ENCODE measurements at places on chromosomes 12 and 14.

DNA sequence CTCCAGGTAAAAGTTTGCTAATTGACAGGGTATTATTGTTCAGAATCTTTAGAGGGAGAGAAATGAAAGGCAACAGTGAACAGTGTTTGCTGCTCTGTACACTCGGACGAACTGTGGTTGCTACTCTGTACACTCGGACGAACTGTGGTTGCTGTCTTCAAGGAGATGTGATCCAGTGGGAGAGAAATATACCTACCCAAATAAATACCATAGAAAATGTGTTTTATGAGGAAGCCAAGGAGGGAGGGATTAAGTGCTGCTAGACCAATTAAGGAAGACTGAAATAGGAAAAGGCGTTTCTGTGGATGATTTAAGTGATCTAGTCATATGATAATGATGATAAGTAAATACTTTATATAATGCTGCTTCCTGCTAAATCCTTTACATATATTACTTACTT, 2.7 kb downstream of the STK38L start:
- DNase-seq: no peak

DNA sequence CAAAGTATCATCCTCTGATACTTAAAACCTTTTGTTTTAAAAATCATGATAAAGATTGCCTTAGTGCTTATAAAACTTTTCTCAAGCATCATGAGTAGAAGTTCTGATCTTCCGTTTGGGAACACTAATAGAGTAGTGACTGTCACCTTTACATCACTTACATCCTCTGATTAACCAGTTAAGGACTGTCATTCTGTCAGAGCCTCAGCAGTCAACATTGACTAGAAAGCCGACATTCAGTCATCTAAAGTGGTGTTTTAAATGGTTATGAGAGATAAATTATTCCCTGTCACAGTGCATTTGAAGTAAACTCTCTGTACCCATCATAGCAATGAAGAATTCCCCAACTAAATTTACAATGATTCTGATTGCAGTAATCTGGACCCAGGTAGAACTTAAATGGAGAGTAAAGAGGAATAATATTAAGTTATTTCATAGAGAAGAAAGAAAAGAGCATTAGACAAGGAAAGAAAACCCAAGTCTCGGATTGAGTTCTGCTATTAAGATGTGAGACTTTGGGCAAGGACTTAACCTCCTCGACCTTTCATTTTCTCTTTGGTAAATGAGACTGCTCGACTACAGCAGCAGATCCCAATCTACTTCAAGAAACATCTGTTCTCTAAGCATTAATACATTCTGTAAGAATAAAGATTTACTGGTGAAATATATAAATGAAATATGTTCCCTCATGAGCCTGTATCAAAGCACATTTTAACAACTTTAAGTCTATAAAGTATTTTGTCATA, 563.9 kb upstream of the LMO3 start:
- DNase-seq: no peak

DNA sequence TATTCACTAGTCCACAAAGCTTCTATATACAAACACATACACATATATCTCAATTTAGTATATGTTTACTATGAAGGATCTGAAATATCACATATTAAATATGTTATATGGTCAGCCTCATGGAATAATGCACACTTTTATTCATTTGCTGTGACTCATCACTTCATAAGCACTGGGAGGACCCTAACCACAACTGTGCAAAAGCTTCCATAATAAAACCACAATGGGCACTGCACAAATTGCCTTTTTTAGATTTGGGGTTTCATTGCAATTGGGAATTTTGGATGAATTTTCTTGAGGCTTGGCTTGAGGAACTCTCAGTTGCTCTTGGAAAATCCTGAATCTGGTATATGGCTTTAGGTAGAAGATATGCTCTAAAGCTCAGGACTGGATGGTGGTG, 399.4 kb downstream of the C12orf75 start:
- DNase-seq: no peak

DNA sequence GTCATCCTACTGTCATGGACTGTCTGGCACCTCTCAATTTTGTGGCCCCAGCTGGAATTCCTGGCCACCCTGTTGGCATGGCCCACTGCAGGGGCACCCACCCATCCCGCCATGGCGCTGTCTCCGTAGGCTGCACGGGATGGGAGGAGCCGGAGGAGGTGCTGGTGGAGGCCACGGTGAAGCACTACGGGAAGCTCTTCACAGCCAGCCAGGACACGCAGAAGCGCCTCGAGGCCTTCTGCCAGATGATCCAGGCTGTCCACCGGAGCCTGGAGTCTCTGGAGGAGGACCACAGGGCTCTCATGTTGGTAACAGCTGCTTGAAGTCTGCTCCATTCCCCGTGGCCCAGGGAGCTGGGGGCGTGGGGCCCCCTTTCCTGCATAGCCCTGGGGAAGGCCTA, 3.9 kb downstream of the CCDC197 start:
- DNase-seq: no peak

GRCh38 chr14:54579621-54580020, 12.7 kb downstream of the SAMD4A start:
- no peak for DNase-seq

DNA sequence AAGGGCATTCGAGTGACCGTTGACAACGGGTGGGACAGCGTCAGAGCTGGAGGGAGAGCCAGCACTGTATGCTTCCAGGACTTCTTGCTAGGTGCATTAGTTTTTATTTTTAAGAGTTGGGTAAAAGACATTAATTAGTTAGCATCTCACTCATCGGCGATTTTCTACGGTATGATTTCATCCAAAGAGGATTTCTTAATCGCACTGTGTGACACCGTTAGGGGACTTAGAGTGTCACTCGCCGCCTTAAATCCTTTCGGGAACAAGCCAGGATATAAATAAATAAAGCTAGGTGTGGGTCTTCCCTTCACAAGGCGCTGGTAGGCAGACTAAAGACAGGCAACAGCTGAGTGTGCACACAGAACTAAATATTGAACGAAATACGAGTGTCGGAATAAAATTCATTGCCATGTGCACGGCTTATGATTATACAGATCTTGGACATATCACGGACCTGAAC, 869 bp upstream of the NOVA1 start:
- DNase-seq: no peak

GRCh38 chr12:7108796-7109571, at the start of gene C1RL:
Gene C1RL (minus strand): TSS chr12:7109214. CDS start chr12:7109180, 34 bp downstream.
- DNase-seq: peak; percentile 96

DNA sequence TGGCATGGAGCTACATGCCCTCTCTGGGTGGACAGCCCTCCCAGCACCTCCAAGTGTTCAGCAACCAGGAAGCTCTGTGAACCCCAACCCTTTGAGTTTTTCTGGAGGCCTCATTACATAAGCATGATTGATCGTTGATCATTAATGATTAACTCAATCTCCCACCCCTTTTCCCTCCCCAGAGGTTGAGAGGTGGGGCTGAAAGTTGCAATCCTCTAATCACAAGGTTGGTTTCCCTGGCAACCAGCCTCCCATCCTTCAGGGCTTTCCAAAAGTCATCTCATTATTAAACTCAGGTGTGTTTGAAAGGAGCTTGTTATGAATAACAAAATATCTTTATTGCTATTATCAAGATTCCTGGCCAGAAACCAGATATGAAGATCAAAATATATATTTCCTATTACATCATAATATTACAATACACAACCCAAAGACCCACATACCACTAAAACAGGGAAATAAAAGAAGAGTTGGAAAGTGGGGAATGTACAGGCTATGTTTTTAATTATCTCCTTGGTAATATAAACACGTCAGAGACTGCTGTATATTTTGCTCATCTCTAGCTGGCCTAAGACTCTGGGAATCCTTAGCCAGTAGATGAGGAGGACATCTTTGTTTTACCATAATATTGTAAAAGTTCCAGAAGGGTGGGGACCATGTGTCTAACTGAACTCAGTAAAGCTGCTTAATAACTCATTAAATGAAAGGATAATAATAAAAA, 73.6 kb downstream of the SSPN start:
- no peak for DNase-seq

GRCh38 chr12:104957719-104958000, 430 bp downstream of the SLC41A2 start:
- DNase-seq: no peak

GRCh38 chr12:110193196-110193595, 69.0 kb downstream of the IFT81 start:
- no peak for DNase-seq

GRCh38 chr12:85606455-85606854, 229.8 kb downstream of the RASSF9 start:
- DNase-seq: no peak

GRCh38 chr14:56579345-56580220, at the start of gene TMEM260:
Gene TMEM260 (plus strand): TSS chr14:56579798. CDS start chr14:56579915, 117 bp downstream.
- peak; percentile 96 for DNase-seq

DNA sequence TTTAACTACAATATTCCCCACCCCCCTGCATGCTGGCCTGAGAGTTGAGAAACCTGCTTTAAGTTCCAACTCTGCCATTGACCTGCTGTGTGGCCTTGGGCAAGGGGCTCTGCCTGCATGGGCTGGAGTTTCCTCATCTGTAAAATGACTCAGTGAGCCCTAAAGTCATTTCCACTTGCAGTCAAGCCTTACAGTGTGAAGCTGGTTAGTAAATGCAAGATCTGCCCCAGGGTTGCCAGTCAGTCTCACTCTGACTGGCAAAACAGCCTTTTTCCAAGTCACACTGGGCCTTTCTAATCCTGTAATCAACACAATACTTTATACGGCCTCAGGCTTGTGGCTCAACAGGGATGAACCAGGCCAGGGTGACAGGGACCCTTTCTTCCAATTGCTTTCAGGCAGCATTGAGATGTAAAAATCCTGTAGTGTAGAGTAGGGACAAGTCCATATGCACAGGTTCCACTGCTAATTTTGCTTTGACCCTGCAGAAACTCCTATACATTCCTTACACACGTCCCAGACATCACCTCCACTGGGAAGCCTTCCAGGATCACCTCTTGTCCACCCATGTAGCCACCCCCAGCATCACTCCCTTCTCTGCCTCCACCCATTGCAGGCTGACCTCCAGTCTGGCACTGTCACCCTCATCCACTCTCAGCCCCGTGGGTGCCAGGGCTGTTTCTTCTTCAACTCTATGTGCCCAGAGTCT, 42.6 kb upstream of the PRIMA1 start:
- no peak for DNase-seq

DNA sequence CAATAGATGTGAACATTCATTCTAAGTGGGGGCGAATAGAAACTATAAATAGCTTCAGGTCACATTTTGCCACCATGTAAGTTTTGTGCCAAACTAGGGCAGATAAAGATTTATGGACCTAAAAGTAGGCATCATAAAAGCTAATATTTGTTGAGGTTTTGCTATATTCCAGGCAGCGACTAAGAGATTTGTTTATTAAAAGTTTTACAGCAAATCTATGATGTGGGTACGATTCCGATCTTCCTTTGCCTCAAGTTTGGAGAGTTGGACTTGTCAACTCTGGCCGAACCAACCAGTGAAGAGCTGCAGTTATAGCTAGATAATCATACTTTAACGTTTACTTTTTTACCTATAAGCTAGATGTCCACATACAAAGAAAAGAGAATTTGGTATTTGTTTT, 1.6 kb downstream of the MAPK1IP1L start:
- no peak for DNase-seq

DNA sequence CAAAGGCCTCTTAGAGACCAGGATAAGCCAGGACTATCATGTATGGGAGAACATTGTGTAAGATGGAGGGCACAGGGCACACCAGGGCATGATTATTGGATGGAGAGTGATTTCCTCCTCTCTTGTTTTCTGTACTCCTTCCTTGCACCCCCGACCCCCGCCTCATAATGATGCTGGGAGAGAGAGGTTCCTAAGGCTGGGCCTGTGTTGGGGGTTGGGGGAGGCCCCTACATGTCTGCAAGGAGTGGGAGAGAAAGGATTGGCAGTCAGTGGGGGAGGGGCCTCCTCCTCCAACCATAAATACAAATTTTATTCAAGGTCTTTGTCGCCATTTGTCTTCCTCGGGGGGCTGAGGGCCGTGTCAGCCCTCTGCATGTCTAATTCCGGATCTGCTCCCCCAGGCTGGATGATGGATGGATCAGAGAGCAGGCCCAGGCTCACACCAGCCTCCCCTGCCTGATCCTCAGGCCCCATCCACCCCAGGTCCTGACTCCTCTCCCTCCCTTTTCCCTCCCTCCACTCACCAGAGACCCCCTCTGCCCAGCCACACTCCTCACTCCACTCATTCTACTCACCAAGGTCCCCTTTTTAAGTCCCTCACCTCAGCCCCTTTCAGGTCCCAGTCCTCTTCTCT, 2.0 kb upstream of the C1QL4 start:
- no peak for DNase-seq

GRCh38 chr12:19082365-19082911, 47.1 kb upstream of the PLEKHA5 start:
- DNase-seq: no peak

- no peak for DNase-seq
These were observed 9.0 kb downstream of the RCOR1 start for GRCh38 chr14:102601378-102601925.

DNA sequence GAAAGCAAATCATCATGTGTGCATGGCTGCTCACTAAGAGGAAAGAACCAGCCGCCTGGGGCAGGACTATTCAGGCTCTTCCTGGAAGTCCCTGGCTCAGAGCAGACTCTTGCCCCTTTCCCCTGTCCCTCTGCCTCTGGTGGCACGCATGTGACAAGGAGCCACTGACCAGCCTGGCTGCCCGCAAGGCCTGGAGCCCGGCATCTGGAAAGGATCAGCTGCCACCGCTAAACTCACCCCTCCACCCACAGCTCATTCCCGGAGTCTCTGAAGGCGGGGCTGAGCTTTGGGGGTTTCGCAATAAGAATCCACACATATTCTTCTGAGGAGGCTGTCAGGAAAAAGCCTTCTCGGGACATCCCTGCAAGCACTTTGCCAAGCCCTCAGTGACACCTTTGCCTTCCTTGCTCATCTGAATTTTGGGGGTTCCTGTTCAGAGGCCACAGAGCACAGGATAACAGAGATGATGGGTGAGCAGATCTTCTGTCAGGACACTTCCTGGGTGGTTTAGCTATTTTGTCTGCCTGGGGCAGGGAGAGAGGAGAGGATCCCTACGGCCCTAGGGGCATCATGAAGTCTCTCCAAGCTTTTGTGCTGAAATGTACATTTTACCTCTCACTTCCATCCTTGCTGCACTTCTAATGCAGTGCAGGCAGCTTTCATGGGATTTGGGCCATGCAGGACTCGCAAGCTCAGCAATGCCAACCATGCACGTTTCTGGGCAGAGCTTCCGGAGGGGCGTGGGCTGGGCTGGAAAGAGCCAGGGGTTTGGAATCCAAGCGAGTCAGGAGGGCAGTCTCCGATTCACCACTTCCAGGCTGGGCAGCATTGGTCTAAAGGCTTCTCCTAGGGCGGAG, 124.8 kb upstream of the MAP1LC3B2 start:
- DNase-seq: no peak

Measured in activated CD8-positive, alpha-beta memory T cell treated with anti-CD3 and anti-CD28 coated beads for 24 hours (primary cell).